Effector memory CD4-positive, alpha-beta T cell (primary cell): ENCODE measurements at places on chromosomes 5 and 9.

- DNase-seq, result no peak
Measured at GRCh38 chr5:77984587-77984986, 208.4 kb upstream of the TBCA start.

DNA sequence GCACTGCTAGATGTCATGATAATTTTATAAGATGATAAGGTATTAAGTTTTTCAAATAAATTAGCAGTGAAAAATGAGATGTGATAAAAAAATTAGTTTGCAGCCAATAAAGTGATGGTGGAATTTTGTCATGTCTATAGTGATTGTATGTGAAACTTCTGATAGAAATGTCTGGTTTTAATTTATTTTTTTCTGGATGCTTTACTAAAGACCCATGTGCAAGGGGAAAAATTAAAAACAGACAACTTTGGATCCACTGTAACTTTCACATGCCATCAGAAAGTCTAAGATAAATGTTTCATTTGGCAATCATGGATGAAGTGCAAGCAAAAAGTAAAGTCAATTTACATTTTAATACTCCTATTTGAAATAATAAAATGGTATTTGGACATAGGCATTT is 4.4 kb upstream of the NDUFS4 start:
- no peak for DNase-seq

DNA sequence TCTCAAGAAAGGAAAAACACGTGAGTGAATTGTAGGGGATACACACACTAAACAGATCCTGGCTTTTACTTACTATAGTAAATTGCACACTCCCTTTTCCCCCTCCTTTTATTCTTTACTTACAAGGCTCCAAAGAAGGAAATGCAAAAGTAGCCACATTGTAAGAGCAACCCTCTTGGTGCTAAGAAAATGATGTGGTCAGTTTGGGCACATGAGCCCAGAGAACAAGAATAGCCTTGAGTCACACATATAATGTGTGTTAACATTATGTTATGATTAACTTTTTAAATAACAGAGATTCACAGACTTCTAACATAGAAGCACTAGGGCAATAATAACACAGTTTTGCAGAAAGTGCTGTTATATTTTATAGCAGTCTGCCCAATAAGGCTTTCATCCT is 48.5 kb downstream of the PCSK5 start:
- no peak for DNase-seq

DNA sequence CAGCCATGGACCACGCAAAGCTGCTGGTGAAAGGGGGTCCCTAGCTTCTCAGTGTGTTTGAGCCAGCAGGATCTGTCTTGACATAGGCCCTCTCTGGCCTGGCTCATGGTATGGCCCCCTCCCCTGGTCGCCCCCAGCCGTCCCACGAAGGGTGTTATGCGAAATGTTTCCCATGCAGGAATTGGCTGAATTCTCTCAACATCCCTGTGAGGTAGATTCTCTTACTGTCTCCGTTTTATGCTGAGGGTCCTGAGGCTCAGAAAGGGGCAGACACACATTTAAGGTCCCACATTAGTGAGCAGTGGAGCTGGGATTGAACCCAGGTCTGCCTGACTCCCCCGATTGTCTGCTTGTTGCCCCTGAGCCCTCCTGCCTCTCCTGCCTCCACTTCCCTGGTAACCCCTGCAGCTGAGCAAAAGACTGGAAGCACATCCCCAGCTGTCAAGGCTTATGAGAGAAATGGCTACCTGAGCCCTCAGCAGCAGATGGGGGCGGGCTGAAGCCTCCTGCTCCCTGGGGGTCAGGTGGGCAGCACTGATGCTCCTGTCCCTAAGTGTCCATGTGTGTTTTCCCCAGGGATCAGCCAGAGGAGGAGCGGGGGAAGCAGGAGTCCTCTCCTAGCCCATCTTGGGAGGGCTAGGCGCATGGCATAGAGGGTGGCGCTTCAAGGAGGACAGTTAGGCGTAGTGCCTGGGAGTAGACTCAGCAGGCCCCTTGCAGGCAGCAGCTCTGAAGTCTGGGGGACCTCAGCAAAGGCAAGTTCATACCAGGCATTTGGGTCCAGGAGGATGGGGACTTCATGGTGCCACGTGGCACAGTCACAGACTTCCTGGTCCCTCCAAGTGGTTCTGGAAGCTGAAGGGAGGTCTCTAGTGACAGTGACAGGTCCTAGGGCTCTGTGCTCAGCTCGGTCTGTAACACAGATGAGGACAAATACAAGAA is 49.0 kb upstream of the GARNL3 start:
- DNase-seq, result no peak

DNA sequence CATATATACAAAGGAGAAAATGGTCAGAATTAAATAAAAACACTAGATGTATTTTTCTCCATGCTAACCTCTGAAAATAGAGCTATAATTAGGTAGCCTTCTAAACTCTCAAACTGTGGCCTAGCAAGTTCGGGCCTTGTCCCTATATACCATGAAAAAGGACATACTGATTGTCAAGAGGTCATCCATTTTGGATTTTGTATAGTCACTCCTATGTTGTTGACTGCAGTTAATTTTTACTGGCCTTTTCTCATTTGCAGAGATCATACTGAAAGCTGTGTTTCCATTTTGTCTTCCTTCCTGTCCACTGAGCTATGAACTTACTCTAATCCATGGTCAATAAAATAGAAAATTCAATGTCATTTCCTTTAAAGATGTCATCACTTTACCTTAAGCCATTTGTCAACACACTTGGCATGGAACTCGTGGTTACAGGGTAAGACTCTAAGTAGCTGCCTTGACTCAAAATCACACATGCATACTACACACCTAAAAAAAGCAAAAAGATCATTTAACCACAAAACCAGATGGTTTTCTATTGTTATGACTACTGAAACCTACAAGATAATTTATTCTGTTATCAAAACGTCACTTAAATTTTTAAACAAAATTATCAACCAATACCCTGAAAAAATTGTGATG is 58.0 kb downstream of the RNF38 start:
- DNase-seq, result no peak

GRCh38 chr5:2780421-2781171 is 29.1 kb upstream of the IRX2 start:
- no peak for DNase-seq

GRCh38 chr5:57989378-57989777 is 470.5 kb downstream of the PLK2 start:
- DNase-seq, result no peak

GRCh38 chr9:126216826-126217225 is 109.8 kb upstream of the MVB12B start:
- DNase-seq, result no peak

DNA sequence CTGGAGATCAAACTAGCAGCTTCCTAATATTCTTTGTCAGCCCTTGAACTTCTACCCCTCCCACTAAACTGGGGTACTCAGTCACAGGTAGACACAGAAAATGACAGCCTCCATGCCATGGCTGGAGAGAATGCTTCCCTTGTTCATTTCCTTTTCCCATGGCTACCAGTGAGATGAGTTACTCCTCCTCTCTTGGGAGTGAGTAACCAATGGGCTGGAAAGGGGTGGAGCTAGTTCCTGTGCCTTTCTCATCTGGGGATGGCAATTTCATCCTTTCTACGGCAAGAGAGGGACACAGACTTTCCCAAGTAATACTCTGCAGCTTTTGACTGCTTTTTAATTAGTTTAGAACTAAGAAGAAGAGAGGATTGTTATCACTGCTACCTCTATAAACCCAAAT is 1045.6 kb upstream of the WWC1 start:
- DNase-seq, result no peak

GRCh38 chr9:134811673-134812342 is 68.8 kb upstream of the FCN2 start:
- no peak for DNase-seq

DNA sequence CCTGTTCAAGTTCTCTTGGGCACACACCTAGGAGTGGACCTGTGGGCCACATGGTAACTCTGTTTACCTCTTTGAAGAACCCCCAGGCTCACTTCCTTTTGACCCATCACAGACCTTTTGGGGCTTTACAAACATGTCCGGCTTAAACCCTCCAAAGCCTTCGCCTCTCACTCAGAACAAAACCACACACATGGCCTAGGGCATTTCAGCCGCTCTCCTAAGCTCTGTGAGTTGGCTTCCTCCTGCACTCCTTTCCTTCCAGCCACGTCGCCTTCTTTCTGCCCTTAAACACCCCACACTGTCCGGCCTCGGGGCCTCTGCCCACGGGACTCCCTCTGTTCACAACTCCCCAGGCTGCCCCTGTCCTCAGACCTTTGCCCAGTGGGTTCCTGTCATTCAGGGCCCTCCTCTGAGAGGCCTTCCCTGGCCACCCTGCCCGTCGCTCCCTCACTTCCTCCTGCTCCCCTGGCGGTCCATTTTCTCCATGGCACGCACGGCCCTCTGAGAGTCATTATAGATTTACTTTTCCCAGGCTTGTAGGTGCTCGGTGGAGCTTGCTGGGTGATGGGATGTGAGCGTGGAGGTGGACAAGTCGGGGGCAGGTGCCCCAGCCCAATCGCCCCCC is 1.9 kb downstream of the DOK3 start:
- no peak for DNase-seq

DNA sequence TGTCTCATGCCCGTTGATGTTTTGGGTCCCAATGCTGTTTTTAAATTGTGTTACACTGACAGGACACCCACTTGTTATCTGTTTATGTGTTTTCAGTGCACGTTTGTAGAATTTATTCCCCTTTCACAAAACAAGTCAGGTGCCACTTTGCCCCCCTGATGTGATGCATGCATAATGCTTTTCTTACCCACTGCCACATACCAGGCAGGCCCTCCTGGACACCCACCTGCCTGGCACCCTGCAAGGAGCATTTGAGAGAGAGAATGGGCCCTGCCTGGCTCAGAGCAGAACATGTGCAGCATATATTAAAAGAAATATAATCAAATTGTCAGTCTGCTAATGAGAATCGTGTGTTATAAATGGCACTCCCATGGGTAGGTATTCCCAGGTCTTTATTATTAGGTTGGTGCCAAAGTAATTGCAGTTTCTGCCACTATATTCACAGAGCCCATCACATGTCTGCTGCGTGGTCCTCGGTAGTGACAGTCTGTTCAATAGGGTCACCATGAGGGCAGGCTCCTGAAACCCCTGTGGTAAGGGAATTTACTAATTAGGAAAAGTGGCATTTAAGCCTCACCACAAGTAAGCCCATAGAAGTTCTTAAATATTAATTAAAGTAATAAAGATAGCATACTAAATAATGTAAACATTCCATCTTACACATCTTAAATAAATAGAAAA is 52.2 kb upstream of the CKMT2 start:
- no peak for DNase-seq

DNA sequence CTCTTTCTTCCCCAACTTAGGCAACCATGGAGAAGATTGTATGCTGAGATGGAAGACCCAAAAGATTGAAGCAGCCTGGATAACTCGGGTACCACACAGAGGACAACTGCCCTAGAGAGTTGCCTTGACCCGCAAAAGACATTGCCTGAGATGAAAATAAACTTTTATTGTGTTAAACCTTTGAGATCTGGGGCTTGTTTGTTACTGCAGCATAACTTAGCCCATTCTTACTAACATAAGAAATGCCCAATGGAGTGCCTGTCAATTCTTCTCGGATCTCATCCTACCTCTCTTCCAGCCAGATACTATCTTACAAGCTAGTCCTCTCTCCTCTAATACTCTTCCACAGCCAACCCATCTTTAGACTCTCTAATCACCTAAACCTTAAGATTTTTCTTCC is 76.8 kb downstream of the GCNT4 start:
- no peak for DNase-seq

GRCh38 chr5:129653057-129653375 is 94.9 kb upstream of the MINAR2 start:
- DNase-seq, result no peak
